ENCODE measurements at places on chromosomes 13 and 19. TPM values are rescaled to one million over a fixed set of nuclear protein-coding genes. Genes with fewer than 3 reads are reported as not detected.
A peak's percentile ranks its signal among the peaks of the same experiment; 100 is the strongest.

Gene WTIP
- total RNA-seq, result 0.49 TPM

GRCh38 chr19:5690955-5691821 is 1.1 kb downstream of the RPL36 start:
- no peak for DNase-seq

GRCh38 chr19:11168568-11168967 is 13.0 kb upstream of the SPC24 start:
- no peak for DNase-seq

GRCh38 chr19:4430760-4431159 is 26.8 kb downstream of the UBXN6 start:
- no peak for DNase-seq

DNA sequence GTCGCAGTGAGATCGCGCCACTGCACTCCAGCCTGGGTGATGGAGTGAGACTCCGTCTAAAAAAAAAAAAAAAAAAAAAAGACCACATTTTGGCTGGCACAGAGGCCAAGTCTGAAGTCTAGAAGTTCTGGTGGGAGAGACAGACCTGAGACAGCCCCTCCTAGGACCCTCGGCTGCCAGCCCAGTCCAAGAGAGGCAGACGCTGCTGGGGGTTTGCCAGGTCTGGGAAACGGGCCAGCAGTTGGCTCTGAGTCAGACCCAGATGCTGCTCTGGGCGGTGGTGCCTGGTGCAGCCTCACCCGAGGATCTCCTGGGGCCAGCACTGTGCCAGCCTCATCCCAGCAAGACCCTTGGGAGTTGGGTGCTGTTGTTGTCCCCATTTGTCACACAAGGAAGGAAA is 5.8 kb downstream of the FCHO1 start:
- DNase-seq, result no peak

Gene IFI30
- 90.5 TPM for total RNA-seq

DNA sequence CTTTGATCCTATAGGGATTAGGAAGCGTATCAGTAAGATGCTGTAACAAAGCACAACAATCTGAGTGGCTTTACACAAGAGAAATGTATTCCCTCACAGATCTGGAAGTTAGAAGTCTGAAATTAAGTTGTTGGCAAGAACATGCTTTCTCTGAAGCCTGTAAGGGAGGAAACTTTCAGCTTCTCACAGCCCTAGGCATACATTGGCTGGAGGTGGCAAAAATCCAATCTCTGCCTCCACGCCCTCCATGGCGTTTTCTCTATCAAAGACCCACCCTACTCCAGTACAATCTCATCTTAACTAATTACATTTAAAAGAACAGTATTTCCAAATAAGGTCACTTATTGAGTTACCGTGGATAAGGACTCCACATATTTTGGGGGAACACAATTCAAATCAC is 211.9 kb downstream of the TDRD3 start:
- DNase-seq, result no peak

GRCh38 chr19:15212711-15213110 is 11.9 kb upstream of the NOTCH3 start:
- DNase-seq, result no peak

DNA sequence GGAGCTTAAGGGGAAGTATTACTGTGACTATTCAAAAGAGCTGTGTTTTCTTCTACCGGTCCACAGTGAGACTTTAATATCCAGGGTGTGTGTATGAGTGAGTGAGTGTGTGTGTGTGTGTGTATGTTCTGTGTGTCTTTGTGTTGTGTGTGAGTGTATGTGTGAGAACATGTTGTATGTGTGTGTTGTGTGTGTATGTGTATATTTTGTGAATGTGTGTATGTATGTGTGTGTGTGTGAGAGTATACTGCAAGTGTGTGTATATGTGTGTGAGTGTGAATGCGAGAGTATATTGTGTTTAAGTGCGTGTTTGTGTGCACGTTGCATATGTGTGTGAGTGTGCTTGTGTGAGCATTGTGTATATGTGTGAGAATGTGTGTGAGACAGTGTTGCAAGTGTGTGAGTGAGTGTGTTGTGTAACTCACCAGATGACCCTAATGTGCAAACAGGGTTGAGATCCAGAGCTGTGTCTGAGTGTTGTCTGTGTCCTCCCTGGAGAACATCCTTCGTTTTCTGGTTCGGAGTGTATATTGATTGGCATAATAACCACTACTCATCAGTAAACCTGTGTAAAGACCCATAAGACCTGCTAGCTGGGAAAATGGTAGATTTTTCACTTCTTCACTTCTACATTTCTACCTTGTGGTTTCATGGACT is 101.1 kb upstream of the RNF113B start:
- no peak for DNase-seq

GRCh38 chr13:100668408-100668807 is 6.2 kb downstream of the TMTC4 start:
- DNase-seq, result no peak

Gene FXYD3
- total RNA-seq, result 837 TPM

- peak; percentile 50 for DNase-seq
Measured at GRCh38 chr19:14375055-14375581, 6.1 kb upstream of the ADGRE5 start.

Gene CEACAM3
- 0.42 TPM for total RNA-seq

- DNase-seq, result peak; percentile 39
Measured at GRCh38 chr19:49442771-49443365, 1.5 kb upstream of the SLC17A7 start.

GRCh38 chr19:5973867-5974635 is 3.9 kb downstream of the RANBP3 start:
- no peak for DNase-seq

DNA sequence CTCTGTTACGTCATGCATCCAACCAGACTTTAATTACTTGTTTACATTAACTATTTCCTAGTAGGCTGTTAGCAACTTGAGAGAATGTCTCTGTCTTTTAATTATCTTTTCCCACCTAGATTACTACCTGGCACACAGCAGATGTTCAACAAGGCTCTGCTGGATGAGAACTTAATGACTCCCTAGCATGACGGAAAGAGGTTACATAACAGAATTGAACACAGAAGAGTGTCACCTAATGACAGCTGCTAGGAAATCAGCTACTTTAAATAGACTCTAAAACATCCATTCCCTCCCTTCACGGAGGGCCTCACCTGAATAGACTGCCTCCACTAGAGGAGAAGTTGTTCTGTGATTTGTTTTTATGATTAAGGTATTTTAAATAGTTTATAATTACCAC is 110.8 kb downstream of the TEX29 start:
- no peak for DNase-seq

- no peak for DNase-seq
Measured at GRCh38 chr13:71798707-71799106, 68.3 kb downstream of the DACH1 start.

Gene MAP4K1
- total RNA-seq, result 1.5 TPM

- DNase-seq, result no peak
Measured at GRCh38 chr13:95197548-95197947, 103.7 kb downstream of the ABCC4 start.

DNA sequence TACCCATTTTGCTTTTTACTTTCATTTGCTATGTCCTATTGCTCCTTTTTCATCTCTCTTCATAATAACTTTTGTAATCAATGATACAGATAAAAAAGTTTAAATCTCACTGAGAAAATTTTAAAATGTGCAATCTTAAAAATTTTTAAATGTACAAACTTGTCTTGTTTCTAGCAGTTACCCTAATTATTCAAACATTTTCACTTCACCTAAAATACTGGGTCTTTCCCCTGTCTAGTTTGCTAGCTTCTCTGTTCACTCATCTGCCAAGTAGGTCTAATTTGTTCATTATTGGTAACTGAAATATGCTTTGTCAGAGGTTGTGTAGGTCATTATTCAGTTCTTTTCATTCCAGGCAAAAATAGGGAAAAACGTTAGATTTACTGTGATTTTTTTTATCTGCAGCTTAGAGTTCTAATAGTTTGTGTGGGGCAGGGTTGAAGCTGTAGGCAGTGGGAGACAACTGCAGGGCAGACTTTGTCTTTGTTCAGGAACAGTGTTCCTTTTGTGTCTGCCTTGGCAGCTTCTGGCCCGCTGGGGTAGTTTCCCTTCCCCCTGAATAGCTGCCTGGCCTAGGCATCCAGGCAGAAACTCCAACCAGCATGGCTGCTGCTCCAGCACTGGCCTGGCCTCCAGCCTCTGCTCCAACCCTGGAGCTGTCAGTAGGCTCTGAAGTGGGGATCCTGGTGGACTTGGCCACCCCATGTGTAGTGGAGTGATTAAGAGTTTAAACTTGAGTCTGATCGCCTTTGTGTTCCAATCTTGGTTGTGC is 48.5 kb downstream of the WDFY2 start:
- DNase-seq, result no peak

DNA sequence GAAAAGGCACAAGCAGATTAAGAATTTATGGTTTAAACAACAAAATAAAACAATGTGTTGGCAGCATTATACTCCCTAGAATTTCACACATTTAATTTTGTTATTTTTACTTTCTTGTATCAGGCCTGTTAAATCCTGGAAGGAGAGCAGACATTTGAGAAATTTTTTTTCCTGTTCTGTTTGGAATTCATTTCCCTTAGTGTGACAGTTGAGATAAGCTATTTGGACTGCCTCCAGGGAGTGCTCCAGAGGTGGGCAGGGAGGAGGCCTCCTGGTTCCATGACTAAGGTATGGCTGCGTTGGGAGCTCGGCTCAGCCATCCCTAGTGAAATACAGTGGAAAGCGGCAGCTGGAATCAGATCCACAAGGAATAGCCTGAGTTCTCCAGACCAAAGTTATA is 185.7 kb downstream of the KCNRG start:
- DNase-seq, result no peak

Gene ZSCAN4
- not detected for total RNA-seq

GRCh38 chr13:19185865-19186645 is 4.4 kb upstream of the TUBA3C start:
- DNase-seq, result no peak

DNA sequence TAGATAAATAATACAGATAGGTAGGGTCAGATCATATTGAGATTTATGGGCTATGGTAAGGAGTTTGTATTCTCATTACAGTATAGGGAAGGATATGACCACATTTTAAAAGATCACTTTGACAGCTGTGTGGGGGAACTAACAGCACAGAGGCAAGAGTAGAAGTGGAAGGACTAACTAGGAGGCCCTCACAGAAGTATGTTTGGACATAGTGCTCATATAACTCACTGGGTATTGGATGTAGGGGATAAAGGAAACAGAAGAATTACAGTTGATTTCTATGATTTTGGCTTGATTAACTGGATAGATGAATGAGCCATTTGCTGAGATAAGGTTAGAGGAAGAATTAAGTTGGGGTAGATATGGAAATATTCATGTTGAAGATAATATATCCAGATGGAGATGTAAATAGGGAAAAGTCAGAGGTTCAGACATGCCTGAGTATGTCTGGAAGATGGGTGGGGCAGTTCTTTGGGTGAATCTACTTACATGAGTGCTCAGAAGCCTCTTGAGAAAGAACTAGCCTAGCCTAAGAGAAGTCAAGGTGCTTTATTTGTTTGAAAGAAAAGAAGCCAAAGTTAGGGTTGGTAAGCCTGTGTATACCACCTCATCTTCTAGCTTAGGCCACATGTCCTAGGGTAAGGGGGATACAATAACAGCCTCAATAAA is 133.4 kb downstream of the NDFIP2 start:
- DNase-seq, result no peak

GRCh38 chr19:46608581-46609345 is 7.6 kb downstream of the CALM3 start:
- DNase-seq, result no peak

Gene DAND5
- total RNA-seq, result not detected

Gene PTGIR
- 3.0 TPM for total RNA-seq

DNA sequence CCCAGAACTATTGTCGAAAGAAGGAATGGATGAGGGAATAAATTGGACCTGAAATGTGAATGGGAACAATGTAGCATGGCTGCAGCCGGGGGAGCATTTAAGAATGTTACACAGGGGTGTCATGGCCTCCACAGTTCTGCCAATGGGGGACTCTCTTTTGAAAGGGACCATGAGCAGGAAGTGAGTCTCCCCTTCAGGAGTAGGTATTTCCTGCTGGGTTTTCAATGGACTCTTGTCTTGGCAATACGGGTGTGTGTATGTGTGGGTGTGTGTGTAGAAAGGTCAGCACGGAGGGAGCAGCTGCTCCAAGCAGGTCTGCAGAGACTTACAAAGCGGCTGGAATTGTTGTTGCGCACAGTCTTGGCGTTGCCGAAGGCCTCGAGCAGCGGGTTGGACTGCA is 24.4 kb downstream of the MYO1F start:
- no peak for DNase-seq

DNA sequence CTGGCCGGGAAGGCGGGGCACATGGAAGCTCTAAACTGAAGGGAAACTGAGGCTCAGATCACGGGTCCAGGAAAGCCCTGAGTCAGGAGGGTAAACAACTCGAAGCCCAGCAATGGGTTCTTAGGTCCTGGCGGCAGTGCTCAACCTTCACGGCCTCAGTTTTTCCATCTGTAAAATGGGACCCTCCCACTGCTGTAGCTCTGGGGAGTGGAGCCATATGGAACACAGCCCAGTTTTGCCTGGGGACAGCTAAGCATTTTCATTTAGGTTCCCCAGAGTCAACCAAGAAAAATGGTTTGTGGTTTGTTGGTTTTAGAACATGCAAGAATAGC is 30.4 kb downstream of the CEBPG start:
- DNase-seq, result no peak

Gene NPAS1
- 4.3 TPM for total RNA-seq

Data from esophagus squamous epithelium (tissue), 5 donors.